Stomach (tissue), 19 donors: ENCODE measurements at places on chromosomes 4 and X. TPM values are rescaled to one million over a fixed set of nuclear protein-coding genes. Genes with fewer than 3 reads are reported as not detected.

DNA sequence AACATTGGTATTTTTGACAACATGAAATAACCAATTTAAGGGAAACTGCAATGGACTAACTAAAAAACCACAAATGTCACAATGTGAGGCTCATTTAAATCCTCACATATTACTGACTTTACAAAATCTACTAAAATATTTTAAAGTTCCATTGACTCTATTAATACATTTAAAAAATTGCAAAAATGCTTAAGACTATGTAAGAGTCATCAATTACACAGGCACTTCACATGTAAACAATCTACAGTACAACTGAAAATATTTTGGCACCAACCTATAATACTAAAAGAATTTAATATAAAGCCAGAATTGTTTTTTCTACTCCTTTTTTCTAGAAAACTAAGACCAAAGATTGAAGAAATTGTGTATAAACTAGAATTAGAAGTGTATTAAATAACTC, 76.8 kb upstream of the RBMXL3 start:
- H3K36me3 ChIP-seq: no peaks in the 10 kb centered on the region
- H3K4me1 ChIP-seq: no peaks in the 10 kb centered on the region
- H3K4me3 ChIP-seq: no peak overlapping the region
- no peaks in the 10 kb centered on the region for H3K27me3 ChIP-seq
- no peak for DNase-seq

DNA sequence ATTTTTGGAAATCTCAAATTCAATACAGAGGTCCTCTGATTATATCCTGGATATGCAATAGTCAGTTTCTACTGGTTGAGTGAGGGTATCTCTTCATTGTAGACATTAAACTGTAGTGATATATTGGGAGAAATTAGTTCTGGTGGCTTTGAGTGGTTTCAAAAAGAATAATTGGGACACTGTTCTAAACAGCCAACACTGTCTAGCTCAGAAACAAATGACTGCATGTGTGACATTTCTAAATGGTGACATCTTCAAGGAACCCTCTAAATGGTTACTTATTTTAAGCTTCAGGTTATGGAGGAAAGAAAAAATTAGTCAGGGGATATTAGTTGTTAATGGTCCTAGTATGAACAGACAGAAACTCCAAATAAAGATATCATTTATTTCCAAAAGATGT, 186.2 kb downstream of the LARP7 start:
- H3K4me3 ChIP-seq: no peak overlapping the region
- H3K4me1 ChIP-seq: no peaks in the 10 kb centered on the region
- H3K27me3 ChIP-seq: no peaks in the 10 kb centered on the region
- no peak overlapping the region for H3K27ac ChIP-seq
- no peak for DNase-seq

DNA sequence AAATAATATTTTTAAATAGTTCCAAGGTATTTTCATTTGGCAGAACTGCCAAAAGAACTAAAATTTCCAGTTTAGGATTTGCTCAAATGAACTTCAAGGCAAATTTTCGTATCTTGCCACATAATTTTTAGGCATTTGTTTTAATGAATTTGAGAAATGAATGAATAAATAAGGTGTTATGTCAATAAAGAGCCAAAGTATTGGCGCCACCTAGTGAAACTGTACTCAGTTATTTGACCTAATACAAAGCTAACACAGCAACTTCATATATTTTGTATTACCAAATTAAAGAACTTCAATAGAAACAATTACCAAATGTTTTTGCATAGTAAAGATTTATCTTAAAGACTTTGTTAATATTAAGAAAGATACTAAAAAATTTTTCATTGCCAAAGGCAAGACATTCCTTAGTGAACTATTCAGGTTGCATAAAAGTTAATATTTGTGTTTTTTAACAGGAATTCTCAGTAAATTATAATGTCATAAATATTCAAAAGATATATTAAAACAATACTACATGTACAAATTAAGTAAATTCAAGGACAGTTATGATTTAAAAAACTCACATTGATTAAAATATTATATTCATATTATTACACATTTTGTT, 50.3 kb downstream of the STPG2 start:
- H3K4me3 ChIP-seq: no peak overlapping the region
- no peak overlapping the region for H3K27ac ChIP-seq
- H3K27me3 ChIP-seq: no peaks in the 10 kb centered on the region
- no peaks in the 10 kb centered on the region for H3K36me3 ChIP-seq
- no peaks in the 10 kb centered on the region for H3K4me1 ChIP-seq
- DNase-seq: peak; percentile 40

GRCh38 chr4:909821-910220, 22.3 kb downstream of the GAK start:
- no peak overlapping the region for H3K4me3 ChIP-seq
- H3K4me1 ChIP-seq: no peaks in the 10 kb centered on the region
- no peaks in the 10 kb centered on the region for H3K27me3 ChIP-seq
- DNase-seq: no peak

- no peaks in the 10 kb centered on the region for H3K36me3 ChIP-seq
- no peak overlapping the region for H3K4me3 ChIP-seq
- DNase-seq: no peak
- H3K27me3 ChIP-seq: no peaks in the 10 kb centered on the region
Observed at GRCh38 chrX:100085846-100086245, 324.2 kb downstream of the PCDH19 start.

DNA sequence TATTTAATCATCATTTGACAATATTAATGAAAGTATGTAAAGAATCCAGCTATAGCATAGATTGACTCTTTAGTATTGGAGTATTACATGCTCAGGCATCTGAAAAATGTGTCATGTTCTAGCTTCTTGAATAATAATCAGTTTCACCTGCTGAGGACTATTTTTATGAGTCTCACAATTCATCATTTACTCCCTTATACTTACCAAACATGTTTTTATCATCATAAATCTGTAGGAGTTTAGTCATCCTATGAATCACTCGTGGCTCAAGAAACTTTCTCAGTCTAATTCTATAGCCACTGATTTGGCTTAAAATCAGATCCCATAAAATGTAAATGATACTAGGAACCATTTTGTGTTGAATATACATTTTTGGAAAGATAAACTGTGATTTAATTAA, 1616.1 kb downstream of the C4orf33 start:
- no peaks in the 10 kb centered on the region for H3K4me1 ChIP-seq
- H3K36me3 ChIP-seq: no peaks in the 10 kb centered on the region
- no peaks in the 10 kb centered on the region for H3K27me3 ChIP-seq
- no peak overlapping the region for H3K27ac ChIP-seq

DNA sequence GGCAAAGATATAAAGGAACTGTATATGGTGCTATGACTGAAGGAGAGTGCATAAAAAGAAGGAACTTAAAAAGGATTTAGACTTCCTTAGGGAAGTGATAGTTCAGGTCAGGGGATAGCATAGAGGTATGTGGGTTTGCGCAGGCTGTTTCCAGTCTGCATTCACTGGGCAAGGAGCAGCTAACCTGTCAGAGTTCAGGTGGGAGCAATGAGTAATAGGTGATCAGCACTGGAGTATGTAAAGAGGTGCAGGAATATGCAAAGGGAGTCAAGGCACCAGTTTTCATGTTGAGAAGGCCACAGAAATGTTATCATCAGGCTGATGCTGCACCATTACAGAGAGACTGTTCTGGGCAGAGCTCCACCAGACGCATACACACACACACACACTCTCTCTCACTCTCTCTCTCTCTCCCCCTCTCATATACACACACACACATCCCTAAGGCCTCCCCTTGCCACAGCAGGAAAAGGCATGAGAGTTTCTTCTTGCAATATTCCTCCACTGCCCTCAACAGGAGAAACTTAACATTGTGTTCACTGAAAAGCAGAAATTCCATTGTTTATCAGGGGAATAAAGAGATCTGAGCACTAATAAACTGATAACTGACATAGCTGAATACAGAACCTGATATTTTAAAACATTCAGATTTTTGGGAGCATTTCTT, 256.4 kb upstream of the GRID2 start:
- H3K36me3 ChIP-seq: no peaks in the 10 kb centered on the region
- no peaks in the 10 kb centered on the region for H3K4me1 ChIP-seq
- no peak overlapping the region for H3K4me3 ChIP-seq
- H3K27me3 ChIP-seq: no peaks in the 10 kb centered on the region
- DNase-seq: no peak

DNA sequence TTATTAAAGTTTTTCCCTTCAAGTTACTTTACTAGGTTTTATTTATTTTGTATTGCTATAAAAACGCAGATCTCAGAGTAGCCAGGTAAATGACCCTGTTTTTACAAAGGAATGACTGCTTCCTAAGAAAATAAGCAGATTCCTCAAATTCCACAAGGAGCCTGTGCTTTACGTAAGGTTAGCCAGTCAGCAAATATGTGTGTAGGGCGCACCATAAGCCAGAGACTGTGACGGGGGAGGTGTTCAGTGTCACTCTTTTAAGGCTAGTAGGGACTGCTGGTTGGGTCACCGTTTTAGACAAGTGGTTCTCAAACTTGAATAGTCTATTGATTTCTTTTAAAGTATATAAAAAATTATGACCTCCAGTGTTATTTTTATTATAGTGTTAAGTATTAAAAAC, 119.9 kb downstream of the ANK2 start:
- no peaks in the 10 kb centered on the region for H3K27me3 ChIP-seq
- H3K4me3 ChIP-seq: no peak overlapping the region
- no peak for DNase-seq
- H3K27ac ChIP-seq: no peak overlapping the region
- peaks cover 5% of the 10 kb centered on the region for H3K4me1 ChIP-seq

GRCh38 chr4:112513971-112514646, 1.9 kb downstream of the NEUROG2 start:
- DNase-seq: no peak
- peak overlapping the region; percentile 65 for H3K4me3 ChIP-seq
- peaks cover 55% of the 10 kb centered on the region for H3K4me1 ChIP-seq
- H3K27ac ChIP-seq: no peak overlapping the region
- no peaks in the 10 kb centered on the region for H3K36me3 ChIP-seq
- peaks cover 42% of the 10 kb centered on the region for H3K27me3 ChIP-seq

- H3K4me1 ChIP-seq: no peaks in the 10 kb centered on the region
- H3K36me3 ChIP-seq: no peaks in the 10 kb centered on the region
- H3K27me3 ChIP-seq: no peaks in the 10 kb centered on the region
- no peak overlapping the region for H3K4me3 ChIP-seq
- DNase-seq: peak; percentile 4
Observed at GRCh38 chr4:57710053-57710452, 599.9 kb upstream of the IGFBP7 start.

DNA sequence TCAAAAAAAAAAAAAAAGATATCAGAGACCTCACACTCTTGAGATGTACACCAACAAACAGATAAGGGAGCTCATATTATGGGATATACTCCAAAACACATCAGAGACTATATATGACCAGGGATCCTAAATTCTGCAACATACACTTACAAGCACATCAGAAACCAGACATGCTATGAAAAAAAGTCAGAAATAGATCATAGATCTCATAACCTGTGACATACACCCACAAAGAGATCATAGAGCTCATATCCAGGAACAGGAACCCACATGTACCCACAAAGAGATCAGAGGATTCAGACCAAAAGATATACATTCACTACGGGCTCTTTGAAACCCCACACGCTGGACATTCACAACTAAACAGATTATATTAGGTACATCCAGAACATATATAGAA, 30.1 kb downstream of the SUV39H1 start:
- no peak overlapping the region for H3K4me3 ChIP-seq
- no peaks in the 10 kb centered on the region for H3K36me3 ChIP-seq
- no peaks in the 10 kb centered on the region for H3K27me3 ChIP-seq
- no peak overlapping the region for H3K27ac ChIP-seq

DNA sequence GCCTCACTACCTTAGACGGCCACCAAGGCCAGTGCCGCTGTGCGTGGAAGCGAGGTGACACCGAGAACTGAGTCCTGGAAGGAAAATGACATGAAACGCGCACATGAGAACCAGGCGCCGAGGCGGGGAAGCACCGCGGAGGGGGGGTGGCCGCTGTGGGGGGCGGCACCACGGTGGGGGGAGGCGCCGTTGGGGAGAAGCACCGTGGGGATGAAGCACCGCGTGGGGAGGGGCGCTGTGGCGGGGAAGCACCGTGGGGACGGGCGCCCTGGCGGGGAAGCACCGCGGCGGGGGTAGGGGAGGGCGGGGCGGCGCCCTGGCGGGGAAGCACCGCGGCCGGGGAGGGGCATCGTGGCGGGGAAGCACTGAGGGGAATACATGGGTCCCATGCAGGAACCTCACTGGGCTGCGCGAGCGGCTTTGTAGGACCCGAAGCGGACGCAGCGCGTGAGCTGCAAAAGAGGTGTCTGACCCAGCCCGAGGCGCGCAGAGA, 28.0 kb downstream of the PPP2R3B start:
- H3K36me3 ChIP-seq: peaks cover 3% of the 10 kb centered on the region
- H3K4me1 ChIP-seq: no peaks in the 10 kb centered on the region
- no peak overlapping the region for H3K27ac ChIP-seq
- H3K27me3 ChIP-seq: no peaks in the 10 kb centered on the region
- no peak overlapping the region for H3K4me3 ChIP-seq
- no peak for DNase-seq

DNA sequence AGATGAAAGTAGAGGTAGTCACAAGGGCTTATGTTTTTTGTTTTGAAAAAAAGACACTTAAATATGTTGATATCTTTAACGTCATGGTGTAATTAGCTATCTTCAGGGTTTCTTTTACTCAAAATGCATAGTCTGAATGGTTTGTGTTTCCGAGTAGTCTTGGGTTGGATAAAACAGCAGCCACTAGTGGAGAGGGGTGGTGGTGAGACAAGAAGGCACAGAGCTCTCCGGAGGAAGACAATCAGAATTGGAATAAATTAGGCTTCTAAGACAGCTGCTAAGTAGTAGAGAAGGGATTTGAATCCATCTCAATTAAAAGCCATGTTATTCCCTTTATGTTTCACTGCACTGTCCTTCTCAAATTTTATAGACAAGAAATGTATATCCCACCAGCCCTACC, 240.4 kb upstream of the VEGFC start:
- H3K36me3 ChIP-seq: no peaks in the 10 kb centered on the region
- no peaks in the 10 kb centered on the region for H3K27me3 ChIP-seq
- no peaks in the 10 kb centered on the region for H3K4me1 ChIP-seq

- no peaks in the 10 kb centered on the region for H3K4me1 ChIP-seq
- DNase-seq: no peak
- H3K36me3 ChIP-seq: no peaks in the 10 kb centered on the region
- H3K4me3 ChIP-seq: no peak overlapping the region
- no peaks in the 10 kb centered on the region for H3K27me3 ChIP-seq
Observed at GRCh38 chr4:97374526-97374925, 768.8 kb downstream of the STPG2 start.

- no peaks in the 10 kb centered on the region for H3K27me3 ChIP-seq
- H3K27ac ChIP-seq: no peak overlapping the region
- DNase-seq: no peak
- no peak overlapping the region for H3K4me3 ChIP-seq
- no peaks in the 10 kb centered on the region for H3K4me1 ChIP-seq
Observed at GRCh38 chr4:47858006-47858405, 20.1 kb upstream of the CORIN start.

DNA sequence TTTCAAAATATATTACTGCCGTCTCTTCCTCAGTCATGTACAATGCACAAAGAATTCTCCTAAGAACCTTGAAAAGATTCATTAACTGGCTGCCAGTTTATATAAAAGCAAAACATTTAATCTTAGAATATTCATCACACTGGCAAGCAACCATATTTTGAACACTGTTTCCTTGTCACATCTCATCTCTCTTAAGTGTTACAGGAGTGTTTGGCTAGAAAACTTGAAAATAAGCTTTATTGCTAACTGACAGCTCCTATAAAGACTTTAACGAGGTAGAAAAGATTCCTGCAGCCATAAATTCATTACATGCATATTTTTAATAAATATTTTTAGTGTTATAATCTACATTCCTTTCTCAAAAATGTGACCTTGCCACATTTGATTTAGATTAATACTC, 149.6 kb downstream of the AFAP1 start:
- no peaks in the 10 kb centered on the region for H3K4me1 ChIP-seq
- no peak for DNase-seq
- no peak overlapping the region for H3K27ac ChIP-seq
- no peaks in the 10 kb centered on the region for H3K27me3 ChIP-seq
- H3K36me3 ChIP-seq: peaks cover 58% of the 10 kb centered on the region

C4orf36 gene
- total RNA-seq: not detected

AFF2 gene
- total RNA-seq: 1.1 TPM

TMPRSS11D gene
- not detected for total RNA-seq

SAGE1 gene
- not detected for total RNA-seq

DACH2 gene
- total RNA-seq: 6.1 TPM
